Activated naive CD8-positive, alpha-beta T cell treated with anti-CD3 and anti-CD28 coated beads, Interleukin-2, amount 10 ng/mL, durations not matched to agents 7 days and 5 days (primary cell): ENCODE measurements at places on chromosomes 3 and 15. TPM values are rescaled to one million over a fixed set of nuclear protein-coding genes. Genes with fewer than 3 reads are reported as not detected.

- H3K27ac ChIP-seq = no peak overlapping the region
- H3K4me1 ChIP-seq = no peaks in the 10 kb centered on the region
- no peak overlapping the region for H3K4me3 ChIP-seq
- no peak for DNase-seq
- H3K27me3 ChIP-seq = no peaks in the 10 kb centered on the region
Measured at GRCh38 chr3:161203485-161204098, 17.5 kb upstream of the NMD3 start.

DNA sequence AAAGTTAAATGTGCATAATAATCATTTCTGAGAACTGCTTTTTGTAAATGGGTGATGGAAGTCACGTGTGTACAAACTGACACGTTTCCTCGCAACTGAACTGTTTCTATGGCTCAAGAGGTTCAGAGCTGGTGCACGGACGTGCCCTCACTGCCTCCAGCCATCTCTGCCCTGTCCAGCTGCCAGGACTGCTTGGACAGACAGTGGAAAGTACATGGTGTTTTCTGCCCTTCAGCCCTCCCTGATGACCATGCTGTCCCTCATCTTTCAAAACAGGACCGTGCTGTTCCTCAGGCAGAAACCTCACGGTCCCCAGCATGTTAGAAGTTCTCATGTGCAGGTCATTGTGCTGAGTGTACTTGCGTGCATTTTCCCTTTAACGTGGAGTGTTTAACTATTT is 38.7 kb downstream of the GJD2 start:
- DNase-seq = no peak
- H3K27ac ChIP-seq = no peak overlapping the region
- H3K4me3 ChIP-seq = no peak overlapping the region
- peaks cover 37% of the 10 kb centered on the region for H3K27me3 ChIP-seq
- H3K4me1 ChIP-seq = no peaks in the 10 kb centered on the region

DNA sequence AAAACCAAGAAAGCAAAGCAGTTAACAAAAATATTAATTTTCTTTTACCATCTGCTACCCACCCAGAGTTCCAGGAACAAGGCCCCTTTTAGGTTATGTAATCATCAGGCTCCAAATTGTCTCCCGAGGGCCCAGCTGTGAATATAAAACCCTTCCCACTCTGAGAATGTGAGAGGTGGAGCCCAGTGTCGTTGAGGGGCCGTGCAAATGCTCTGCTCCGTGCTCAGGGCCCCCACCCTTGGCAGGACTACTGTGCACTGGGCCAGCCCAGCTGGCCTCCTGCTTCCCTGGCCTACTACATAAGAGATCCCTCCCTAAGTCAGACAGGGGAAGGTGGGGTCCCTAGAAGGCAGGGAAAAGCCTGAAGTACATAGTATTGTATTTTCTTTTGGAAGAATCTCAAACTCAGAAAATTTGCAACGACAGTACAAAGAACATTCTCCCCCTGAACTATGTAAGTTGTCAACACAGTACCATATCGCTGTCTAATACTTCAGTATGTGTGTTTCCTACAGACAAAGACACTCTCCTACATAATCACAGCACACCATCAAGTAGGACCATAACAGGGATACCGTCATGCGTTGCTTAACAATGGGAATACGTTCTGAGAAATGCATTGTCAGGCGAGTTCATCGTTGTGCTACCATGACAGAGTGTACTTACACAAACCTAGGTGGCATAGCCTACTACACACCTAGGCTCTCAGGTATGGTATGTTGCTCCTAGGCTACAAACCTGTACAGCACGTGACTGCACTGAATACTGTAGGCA is 4.4 kb upstream of the CLEC3B start:
- peaks cover 23% of the 10 kb centered on the region for H3K4me1 ChIP-seq
- peaks cover 7% of the 10 kb centered on the region for H3K27me3 ChIP-seq
- no peak overlapping the region for H3K27ac ChIP-seq
- DNase-seq = no peak
- no peak overlapping the region for H3K4me3 ChIP-seq

DNA sequence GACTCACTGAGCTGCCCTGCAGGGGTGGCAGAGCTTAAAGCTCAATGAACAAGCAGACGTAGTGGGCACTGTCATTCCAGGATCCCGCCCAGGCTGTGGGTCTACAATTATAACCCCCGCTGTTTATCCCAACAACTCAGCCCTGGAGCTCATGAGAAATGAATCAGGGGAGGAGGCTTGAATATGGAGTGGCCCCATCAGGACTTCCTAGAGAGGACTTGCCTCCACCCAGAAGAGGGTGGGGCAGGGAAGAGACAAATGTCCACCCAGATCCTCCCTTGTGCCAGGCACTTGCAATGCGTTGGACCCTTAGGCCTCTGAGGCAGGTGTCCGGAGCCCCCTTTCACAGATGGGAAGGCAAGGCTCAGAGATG is 33.0 kb downstream of the SLC6A20 start:
- peaks cover 4% of the 10 kb centered on the region for H3K36me3 ChIP-seq
- peaks cover 3% of the 10 kb centered on the region for H3K4me1 ChIP-seq
- H3K27ac ChIP-seq = no peak overlapping the region
- H3K4me3 ChIP-seq = no peak overlapping the region
- DNase-seq = no peak

- H3K36me3 ChIP-seq = peaks cover 15% of the 10 kb centered on the region
- no peak for DNase-seq
- peaks cover 14% of the 10 kb centered on the region for H3K27me3 ChIP-seq
Measured at GRCh38 chr3:121985846-121986245, 36.2 kb downstream of the ILDR1 start.

DNA sequence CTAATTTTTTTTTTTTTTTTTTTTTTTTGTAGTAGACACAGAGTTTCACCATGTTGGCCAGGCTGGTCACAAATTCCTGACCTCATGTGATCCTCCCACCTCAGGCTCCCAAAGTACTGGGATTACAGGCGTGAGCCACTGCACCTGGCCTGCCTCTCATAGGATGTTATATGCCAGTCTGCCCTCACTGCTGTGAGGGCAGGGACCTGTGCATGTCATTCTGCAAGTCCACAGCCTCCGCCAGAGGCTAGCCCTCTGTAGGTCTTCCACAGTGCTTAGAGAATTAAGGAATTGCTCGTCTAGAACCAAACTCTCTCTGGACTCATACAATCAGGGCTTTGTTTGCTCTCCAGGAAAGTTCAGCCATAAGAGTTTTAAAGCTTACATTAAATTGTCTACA is 163.9 kb upstream of the WNT5A start:
- no peak for DNase-seq
- peaks cover 4% of the 10 kb centered on the region for H3K4me1 ChIP-seq

GRCh38 chr3:106401666-106402490 is 533.1 kb upstream of the CBLB start:
- no peaks in the 10 kb centered on the region for H3K27me3 ChIP-seq
- no peak overlapping the region for H3K27ac ChIP-seq
- H3K36me3 ChIP-seq = no peaks in the 10 kb centered on the region
- H3K4me3 ChIP-seq = no peak overlapping the region
- no peaks in the 10 kb centered on the region for H3K4me1 ChIP-seq
- DNase-seq = no peak

- H3K4me1 ChIP-seq = peaks cover 27% of the 10 kb centered on the region
- peaks cover 47% of the 10 kb centered on the region for H3K36me3 ChIP-seq
- no peak for DNase-seq
- no peaks in the 10 kb centered on the region for H3K27me3 ChIP-seq
Measured at GRCh38 chr3:188191460-188191859, 37.5 kb downstream of the LPP start.

DNA sequence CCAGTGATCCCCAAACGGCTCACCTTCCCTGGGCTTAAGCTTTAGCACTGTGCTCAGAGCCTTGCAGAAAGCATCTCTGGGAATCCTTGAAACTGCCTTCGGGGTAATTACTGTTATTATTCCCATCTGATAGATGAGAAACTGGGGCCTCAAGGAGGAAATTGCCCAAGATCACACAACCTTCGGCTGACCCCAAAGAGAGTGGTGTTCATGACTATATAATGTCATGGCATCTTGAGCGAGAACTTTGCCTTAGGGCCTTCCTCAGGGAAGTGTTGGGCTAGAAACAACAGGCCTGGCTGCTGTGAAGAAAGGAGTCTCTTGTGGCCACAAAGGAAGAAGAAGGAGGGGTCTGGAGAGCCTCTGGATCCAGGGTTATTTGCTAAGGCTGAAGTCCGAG is 388.7 kb upstream of the CFAP20DC start:
- peaks cover 8% of the 10 kb centered on the region for H3K36me3 ChIP-seq
- no peak overlapping the region for H3K27ac ChIP-seq
- H3K4me1 ChIP-seq = peaks cover 6% of the 10 kb centered on the region
- H3K27me3 ChIP-seq = no peaks in the 10 kb centered on the region

DNA sequence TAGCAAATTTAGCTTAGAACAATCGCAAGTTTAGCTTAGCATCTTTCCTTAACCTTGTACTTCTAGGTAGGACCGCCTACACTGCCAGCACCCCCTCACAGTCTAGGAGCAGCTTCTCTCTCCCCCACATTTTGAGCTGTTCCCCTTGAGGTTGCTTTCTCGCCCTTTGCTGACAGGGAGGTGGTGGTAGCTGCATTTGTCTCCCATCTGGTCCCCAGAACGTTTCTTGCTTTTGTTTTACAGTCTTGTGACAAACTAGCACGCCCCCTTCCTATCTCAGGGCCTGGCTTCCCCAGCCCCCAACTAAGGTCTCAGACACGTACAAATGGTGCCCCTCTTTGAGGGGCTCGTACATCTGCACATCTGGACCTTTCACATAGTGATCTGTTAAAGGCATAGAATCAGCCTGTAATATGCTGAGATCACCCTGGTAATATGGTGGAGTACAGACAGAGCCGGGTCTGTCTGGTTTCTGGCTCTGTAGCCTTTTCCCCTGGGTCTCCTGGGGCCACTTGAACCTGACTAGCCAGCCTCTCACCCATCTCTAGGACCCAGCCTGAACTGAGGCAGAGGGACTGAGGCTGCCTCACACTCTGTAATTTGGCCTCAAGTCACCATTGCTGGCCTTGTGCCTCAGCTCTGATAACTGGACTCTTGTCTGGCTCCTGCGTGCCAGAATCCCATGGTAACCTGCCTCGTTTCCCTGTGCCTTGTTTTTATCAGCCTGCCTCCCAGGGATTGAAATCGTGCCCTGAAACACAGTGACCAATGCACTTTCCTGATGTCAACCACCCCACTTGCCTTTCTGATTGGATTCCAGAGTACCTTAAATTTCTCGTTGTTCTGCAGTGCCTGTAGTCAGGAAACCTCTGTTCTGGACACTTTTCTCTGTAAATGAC is 27.7 kb downstream of the CRTC3 start:
- H3K4me1 ChIP-seq = peaks cover 63% of the 10 kb centered on the region
- H3K27me3 ChIP-seq = no peaks in the 10 kb centered on the region
- H3K4me3 ChIP-seq = peak overlapping the region; percentile 53
- peak overlapping the region; percentile 68 for H3K27ac ChIP-seq

GRCh38 chr3:122985539-122985938 is 42.0 kb downstream of the SEMA5B start:
- H3K4me1 ChIP-seq = peaks cover 2% of the 10 kb centered on the region
- no peak for DNase-seq
- H3K27me3 ChIP-seq = peaks cover 62% of the 10 kb centered on the region
- no peak overlapping the region for H3K4me3 ChIP-seq
- H3K36me3 ChIP-seq = no peaks in the 10 kb centered on the region
- H3K27ac ChIP-seq = no peak overlapping the region

- H3K27ac ChIP-seq = no peak overlapping the region
- no peaks in the 10 kb centered on the region for H3K27me3 ChIP-seq
- H3K36me3 ChIP-seq = no peaks in the 10 kb centered on the region
- no peak for DNase-seq
Measured at GRCh38 chr15:69280783-69281182, 17.9 kb upstream of the PAQR5 start.

DNA sequence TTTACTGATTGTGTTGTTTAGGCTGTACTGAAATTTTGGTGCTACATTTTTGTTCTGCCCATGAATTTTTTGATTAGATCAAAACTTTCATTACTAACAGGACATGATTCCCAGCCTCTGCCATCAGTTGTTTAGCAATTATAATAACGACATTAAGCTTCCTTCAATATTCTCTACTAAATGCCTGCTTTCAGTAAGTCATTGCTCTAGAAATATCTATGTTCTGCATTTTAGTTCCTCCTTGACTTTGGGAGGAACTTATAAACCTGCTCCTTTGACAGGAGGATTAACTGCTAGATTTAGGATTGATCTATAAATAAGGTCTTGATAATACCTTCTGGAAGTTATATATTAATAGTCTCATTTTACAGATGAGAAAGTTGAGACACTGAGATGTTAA is 269.1 kb downstream of the RAP2B start:
- no peak overlapping the region for H3K4me3 ChIP-seq
- DNase-seq = no peak
- no peak overlapping the region for H3K27ac ChIP-seq
- H3K36me3 ChIP-seq = no peaks in the 10 kb centered on the region
- no peaks in the 10 kb centered on the region for H3K4me1 ChIP-seq

DNA sequence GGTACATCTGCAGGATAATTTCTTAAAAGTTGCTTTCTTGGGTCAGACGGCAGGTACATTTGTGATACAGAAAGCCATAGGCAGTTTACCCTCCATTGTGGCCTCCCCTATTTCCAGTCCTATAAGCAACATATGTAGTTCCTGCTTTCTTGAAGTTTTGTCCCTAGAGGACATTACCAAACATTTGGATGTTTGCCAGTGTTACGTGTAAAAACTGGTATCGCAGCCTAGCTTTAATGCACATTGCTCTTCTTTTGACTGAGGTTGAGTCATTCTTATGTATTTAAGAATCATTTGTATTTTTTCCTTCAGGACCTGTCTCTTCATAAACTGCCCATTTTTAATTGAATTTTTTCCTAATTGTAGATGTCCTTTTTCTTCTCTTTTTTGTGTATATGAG is 114.3 kb downstream of the DIPK2A start:
- peaks cover 9% of the 10 kb centered on the region for H3K27me3 ChIP-seq
- H3K36me3 ChIP-seq = no peaks in the 10 kb centered on the region
- no peaks in the 10 kb centered on the region for H3K4me1 ChIP-seq
- H3K27ac ChIP-seq = no peak overlapping the region
- H3K4me3 ChIP-seq = no peak overlapping the region

GRCh38 chr3:18386274-18386890 is 38.8 kb downstream of the SATB1 start:
- no peak for DNase-seq
- H3K4me1 ChIP-seq = peaks cover 49% of the 10 kb centered on the region
- no peaks in the 10 kb centered on the region for H3K27me3 ChIP-seq
- peaks cover 39% of the 10 kb centered on the region for H3K36me3 ChIP-seq

CFAP100 gene
- not detected for total RNA-seq

FAM107A gene
- not detected for total RNA-seq

UTS2B gene
- not detected for total RNA-seq

MYO5C gene
- 1.6 TPM for total RNA-seq

BCHE gene
- not detected for total RNA-seq

C3orf85 gene
- not detected for total RNA-seq

CHCHD4 gene
- total RNA-seq = 10.1 TPM

RLBP1 gene
- total RNA-seq = not detected

SIDT1 gene
- 48.3 TPM for total RNA-seq

C2CD4A gene
- not detected for total RNA-seq

GPR149 gene
- not detected for total RNA-seq
